ENCODE measurements at places on chromosomes 3 and 15.
A peak's percentile ranks its signal among the peaks of the same experiment; 100 is the strongest.

DNA sequence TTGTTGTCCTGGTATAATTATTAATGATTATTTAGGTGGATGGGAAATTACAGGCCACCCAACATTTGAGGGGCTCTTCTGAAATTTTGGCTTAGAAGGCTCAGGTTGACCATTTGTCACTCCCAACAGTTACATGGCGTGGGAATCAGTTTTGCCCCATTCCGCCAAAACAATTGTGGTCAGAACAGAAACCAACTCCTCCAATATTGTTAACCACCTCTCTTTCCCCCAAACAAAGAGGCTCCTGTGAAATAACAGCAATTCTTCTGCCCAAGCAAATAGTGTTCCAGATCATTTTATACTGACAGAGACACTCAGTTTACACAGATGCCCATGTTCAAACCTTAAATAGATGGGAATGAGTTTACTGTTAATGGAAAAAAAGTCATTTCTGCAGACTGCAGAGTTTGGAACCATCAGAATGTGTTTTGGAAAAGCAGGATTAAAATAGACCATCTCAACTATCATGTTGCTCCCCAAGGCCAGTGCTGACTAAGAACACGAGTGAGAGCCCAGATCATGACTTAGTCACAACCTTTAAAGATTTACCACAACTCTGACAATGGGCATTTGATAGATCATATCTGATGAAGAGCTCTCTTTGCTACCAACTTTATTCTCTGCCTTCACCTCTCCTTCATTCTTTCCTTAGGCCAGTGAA is 102.1 kb downstream of the DUT start:
- no peaks in the 10 kb centered on the region for H3K4me1 ChIP-seq
- no peak for DNase-seq
- H3K36me3 ChIP-seq = no peaks in the 10 kb centered on the region

- H3K27me3 ChIP-seq = no peaks in the 10 kb centered on the region
- H3K4me3 ChIP-seq = no peak overlapping the region
Measured at GRCh38 chr3:14210843-14211594, 32.4 kb downstream of the LSM3 start.

GRCh38 chr3:182078929-182079328 is 367.2 kb downstream of the SOX2 start:
- H3K4me3 ChIP-seq = no peak overlapping the region
- peak overlapping the region; percentile 54 for H3K27ac ChIP-seq
- H3K4me1 ChIP-seq = peaks cover 57% of the 10 kb centered on the region
- no peaks in the 10 kb centered on the region for H3K36me3 ChIP-seq

GRCh38 chr3:61505197-61505596 is 56.2 kb upstream of the PTPRG start:
- no peaks in the 10 kb centered on the region for H3K4me1 ChIP-seq
- no peak overlapping the region for H3K4me3 ChIP-seq
- peak; percentile 19 for DNase-seq
- H3K27me3 ChIP-seq = no peaks in the 10 kb centered on the region

DNA sequence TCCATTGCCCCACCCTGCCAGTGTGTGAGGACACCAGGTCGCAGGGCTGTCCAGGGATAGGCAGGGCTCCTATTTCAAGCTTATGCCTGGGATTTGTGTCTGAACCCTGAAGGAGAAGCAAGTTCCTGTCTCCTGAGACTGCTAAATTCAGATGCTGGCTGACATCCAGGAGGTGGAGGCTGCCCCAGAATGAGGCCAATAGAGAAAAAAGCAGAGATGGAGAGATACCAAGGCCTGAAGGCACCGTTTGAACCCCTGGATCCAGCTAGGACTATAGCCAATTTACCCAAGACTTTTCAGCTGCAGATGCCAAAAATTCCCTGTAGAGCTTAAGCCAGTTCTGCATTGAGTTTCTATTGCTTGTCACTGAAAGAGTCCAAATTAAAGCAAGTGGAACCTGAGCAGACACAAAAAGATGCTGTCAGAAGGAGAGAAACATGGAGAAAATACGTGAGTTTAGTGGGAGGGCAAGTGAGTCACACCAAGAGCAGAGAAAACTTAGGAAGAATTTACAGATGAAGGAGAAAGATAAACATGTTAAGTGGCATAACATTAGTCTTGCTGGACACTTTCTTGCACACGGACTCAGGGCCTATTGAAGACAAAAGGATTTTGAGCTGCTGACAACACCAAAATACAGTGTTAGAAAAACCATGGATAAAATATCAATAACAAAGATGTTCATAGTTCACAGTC is 148.6 kb downstream of the CNTN3 start:
- no peaks in the 10 kb centered on the region for H3K27me3 ChIP-seq
- H3K27ac ChIP-seq = no peak overlapping the region
- peaks cover 13% of the 10 kb centered on the region for H3K4me1 ChIP-seq

- H3K36me3 ChIP-seq = no peaks in the 10 kb centered on the region
- H3K27me3 ChIP-seq = no peaks in the 10 kb centered on the region
- H3K27ac ChIP-seq = no peak overlapping the region
- H3K4me1 ChIP-seq = peaks cover 25% of the 10 kb centered on the region
- H3K4me3 ChIP-seq = no peak overlapping the region
Measured at GRCh38 chr15:100762913-100763834, 116.5 kb upstream of the ALDH1A3 start.

DNA sequence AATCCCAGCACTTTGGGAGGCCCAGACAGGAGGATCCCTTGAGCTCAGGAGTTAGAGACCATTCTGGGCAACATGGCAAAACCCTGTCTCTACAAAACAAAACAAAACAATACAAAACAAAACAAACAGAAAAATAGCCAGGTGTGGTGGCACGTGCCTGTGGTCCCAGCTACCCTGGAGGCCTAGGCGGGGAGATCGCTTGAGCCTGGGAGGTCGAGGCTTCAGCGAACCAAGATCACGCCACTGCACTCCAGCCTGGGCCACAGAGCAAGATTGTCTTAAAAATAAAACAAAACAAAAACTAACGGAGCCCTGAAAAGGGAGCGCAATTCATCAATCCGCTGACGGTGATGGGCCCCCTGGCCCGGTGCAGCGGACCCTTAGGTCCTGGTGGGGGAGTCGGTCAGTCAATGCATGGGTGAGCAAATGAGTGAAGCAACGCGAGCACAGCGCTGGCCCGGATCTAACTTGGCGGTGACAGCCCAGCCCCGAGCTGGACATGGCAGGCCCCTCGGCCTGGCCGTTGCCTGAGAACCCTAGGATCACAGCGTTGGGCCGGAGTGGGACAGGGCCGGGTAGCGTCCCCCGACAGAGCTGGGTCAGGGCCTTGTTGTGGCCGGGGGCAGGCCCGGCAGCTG is 52.4 kb upstream of the BLM start:
- H3K27ac ChIP-seq = no peak overlapping the region
- peaks cover 7% of the 10 kb centered on the region for H3K27me3 ChIP-seq
- peak overlapping the region; percentile 57 for H3K4me3 ChIP-seq
- H3K4me1 ChIP-seq = peaks cover 7% of the 10 kb centered on the region
- no peaks in the 10 kb centered on the region for H3K36me3 ChIP-seq

DNA sequence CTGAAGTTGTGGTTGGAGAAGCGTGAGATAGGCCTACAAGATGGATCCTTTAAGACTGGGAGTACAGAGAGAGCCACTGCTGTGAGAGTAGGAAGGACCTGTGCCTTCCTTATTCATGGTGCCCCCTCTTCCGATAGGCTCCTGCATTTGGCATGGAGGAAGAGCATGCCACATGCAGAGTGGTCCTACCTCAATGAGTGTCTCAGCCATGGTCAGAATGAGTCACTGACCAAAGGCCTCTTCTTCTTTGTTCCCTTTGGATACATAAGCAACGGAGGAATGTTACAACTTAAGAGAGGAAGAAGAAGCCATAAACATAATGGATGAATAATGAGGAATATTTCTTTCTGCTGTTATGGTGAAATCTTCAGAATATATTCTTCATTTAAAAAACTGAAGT is 681.2 kb upstream of the GRM7 start:
- H3K4me1 ChIP-seq = peaks cover 20% of the 10 kb centered on the region
- no peak overlapping the region for H3K4me3 ChIP-seq
- no peak overlapping the region for H3K27ac ChIP-seq
- no peak for DNase-seq
- H3K36me3 ChIP-seq = peaks cover 25% of the 10 kb centered on the region
